Activated CD8-positive, alpha-beta T cell treated with anti-CD3 and anti-CD28 coated beads for 36 hours (primary cell): ENCODE measurements at places on chromosomes 1 and 21. TPM values are rescaled to one million over a fixed set of nuclear protein-coding genes. Genes with fewer than 3 reads are reported as not detected.

The PRAMEF11 gene
- total RNA-seq = not detected

The CFHR5 gene
- not detected for total RNA-seq

GRCh38 chr1:239025997-239026694 is 360.2 kb upstream of the CHRM3 start:
- no peak for DNase-seq

DNA sequence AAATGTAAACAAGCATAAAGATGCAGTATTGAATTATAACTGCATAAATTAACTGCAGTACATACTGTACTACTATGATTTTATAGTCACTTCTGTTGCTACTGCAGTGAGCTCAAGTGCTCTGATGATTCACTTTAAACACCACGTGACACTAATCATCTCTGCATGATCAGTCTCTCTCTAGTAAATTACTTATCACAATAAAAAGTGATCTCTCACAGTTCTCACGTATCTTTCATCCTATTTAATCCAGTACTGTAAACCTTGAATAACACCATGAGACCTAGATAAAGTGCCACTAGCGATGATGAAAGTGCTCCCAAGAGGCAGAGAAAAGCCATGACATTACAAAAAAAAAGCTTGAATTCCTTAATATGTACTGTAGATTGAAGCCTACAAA is 1242.0 kb downstream of the AMY1C start:
- no peak for DNase-seq

The TSPEAR gene
- not detected for total RNA-seq

DNA sequence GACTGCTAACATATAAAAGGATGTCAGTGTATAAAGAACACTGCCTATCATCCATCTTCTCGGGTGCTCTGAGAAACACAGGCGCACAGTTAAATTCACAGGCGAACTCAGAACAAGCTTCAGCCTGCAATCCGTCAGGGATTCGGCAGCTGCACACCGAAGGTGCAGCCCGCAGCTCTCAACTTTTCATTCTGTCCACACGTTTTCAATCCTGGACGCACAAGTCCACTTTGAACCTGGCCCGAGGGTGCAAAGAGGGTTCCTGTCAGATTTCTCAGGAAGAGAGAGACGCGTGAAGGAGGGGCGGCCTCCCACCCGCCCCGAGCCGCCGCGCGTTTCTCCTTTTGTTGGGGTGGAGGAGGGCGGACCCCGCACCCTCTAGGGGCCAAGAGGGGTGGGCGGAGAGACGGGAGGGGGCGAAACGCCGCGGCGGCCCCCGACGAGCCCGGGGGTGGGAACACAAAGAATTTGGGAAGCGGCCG is 724 bp downstream of the DOCK7 start:
- DNase-seq = peak; percentile 13

GRCh38 chr1:183807549-183808168 is 2.7 kb downstream of the RGL1 start:
- no peak for DNase-seq

DNA sequence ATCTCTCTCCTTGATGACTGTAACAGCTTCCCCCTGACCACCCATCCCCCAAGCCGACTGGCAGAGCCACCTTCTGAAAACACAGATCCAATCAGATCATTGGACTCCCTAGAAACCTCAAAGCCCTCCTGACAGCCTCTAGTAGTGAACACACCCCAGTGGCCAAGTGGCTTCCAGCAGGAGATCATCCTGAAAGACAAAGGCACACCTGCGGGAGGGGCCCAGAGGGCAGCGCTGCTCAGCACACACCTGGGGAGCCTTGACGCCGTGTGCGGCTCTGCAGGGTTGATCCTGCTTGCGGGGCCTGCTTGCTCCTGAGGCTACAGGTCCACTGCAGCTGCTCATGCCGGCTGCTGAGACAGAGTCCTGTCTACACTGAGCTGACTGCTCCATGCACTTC is 41.5 kb downstream of the SLC66A1 start:
- no peak for DNase-seq

GRCh38 chr1:112723511-112723839 is 8.3 kb upstream of the PPM1J start:
- no peak for DNase-seq

- no peak for DNase-seq
Measured at GRCh38 chr1:241269116-241269515, 87.9 kb downstream of the RGS7 start.

GRCh38 chr21:35565204-35565611 is 495.1 kb downstream of the SETD4 start:
- DNase-seq = no peak

The FTCD gene
- 0.85 TPM for total RNA-seq

DNA sequence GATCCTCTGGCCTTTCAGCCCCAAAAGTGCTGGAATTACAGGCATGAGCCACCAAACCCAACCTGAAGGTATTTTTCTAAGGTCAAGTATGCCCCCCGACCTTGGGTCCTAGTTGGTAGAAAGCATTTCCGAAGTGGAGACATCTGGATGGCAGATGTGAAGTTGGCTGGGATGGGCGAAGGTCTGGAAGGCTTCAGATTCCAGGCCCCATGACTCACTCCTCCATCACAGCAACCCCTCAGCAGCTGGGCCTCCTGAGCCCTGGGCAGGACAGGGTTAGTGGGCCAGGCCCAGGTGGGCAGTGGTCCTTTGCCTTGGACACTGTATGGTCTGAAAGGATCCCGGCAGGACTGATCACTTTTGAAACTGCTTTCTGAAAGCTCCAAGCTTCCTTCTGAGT is 23.3 kb downstream of the NAV1 start:
- no peak for DNase-seq

- no peak for DNase-seq
Measured at GRCh38 chr1:183173828-183174227, 12.2 kb upstream of the LAMC2 start.

- DNase-seq = peak; percentile 42
Measured at GRCh38 chr1:206704226-206704625, 19.5 kb downstream of the MAPKAPK2 start.

The STUM gene
- not detected for total RNA-seq

DNA sequence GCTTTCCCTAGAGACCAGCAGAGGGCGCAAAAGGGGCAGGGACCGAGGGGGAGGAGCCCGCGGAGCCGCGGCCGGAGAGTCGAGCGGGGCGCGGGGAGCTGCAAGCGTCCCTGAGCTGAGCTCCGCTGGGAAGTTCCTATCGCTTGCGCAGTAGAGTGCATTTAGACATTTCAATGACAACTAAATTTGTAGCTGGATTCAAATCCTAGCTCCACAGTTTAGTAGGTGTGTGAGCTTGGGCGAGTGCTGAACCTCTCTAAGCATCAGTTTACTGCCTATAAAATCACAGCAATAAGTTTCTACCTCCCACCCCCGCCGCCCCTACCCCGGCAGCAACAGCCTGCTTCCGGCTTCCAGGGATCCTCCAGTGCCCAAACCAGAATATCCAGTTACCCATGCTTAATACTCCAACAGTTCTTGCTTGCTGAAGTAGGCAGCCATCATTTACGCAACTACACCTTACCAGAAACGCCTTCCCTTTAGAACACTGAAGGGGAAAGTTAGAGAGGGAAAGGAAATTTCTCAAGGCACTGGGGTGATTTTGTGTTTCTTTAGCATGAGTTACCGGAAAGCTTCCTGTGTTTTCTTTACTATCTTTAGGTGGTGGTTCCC is 9.1 kb downstream of the TLR5 start:
- DNase-seq = peak; percentile 84
